Calu3 (cell line): ENCODE measurements at places on chromosomes 7 and 10.

DNA sequence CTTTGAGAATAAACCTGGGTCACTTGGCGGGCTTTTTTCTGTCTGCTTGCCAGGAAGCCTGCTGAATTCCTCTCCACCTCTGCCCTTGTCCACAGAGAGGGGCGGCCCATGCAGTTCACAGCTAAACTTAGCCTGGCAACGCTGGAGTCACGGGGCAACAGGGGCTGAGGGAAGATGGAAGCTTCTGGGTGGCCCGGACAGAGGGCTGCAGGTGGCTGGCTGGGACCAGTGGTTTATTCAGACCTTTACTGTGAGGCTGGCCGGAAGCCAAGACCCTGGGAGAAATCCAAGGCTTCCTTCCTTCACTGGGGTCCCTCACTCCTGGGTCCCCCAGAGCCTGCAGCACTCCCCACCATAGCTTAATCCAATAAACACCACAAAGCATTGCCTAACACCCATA is 17.0 kb downstream of the ITPRIP start:
- no peaks in the 10 kb centered on the region for H3K36me3 ChIP-seq
- peaks cover 11% of the 10 kb centered on the region for H3K4me1 ChIP-seq
- DNase-seq, result no peak
- H3K27ac ChIP-seq, result no peak overlapping the region
- peaks cover 15% of the 10 kb centered on the region for H3K27me3 ChIP-seq
- no peak overlapping the region for H3K4me3 ChIP-seq

- no peak overlapping the region for H3K27ac ChIP-seq
- no peaks in the 10 kb centered on the region for H3K27me3 ChIP-seq
- no peak overlapping the region for H3K4me3 ChIP-seq
- peaks cover 22% of the 10 kb centered on the region for H3K36me3 ChIP-seq
Observed at GRCh38 chr10:58791137-58791536, 278.5 kb downstream of the BICC1 start.

- no peak overlapping the region for H3K27ac ChIP-seq
- H3K4me1 ChIP-seq, result no peaks in the 10 kb centered on the region
- H3K4me3 ChIP-seq, result no peak overlapping the region
- DNase-seq, result no peak
Observed at GRCh38 chr10:7551950-7552716, 114.6 kb downstream of the ITIH5 start.

DNA sequence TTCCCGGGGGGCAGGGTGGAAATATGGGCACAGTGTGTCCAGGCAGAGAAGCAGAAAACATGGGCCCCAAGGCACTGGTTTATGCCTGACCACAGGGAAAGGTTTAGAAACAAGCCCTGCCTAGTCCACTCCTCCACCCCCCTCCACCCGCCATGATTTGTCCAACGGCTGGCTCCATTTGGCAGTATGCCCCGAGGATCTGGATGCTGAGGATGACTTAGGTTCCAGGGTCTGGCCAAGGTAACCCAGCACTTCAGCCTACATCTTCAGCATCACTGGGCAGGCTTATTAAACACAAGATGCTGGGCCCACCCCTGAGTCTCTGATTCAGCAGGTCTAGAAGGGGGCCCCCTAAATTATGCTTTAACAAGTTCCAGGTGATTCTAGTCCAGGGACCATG is 121.9 kb downstream of the RALA start:
- H3K27ac ChIP-seq, result no peak overlapping the region
- no peaks in the 10 kb centered on the region for H3K27me3 ChIP-seq
- peaks cover 4% of the 10 kb centered on the region for H3K36me3 ChIP-seq
- no peak overlapping the region for H3K4me3 ChIP-seq
- DNase-seq, result no peak

DNA sequence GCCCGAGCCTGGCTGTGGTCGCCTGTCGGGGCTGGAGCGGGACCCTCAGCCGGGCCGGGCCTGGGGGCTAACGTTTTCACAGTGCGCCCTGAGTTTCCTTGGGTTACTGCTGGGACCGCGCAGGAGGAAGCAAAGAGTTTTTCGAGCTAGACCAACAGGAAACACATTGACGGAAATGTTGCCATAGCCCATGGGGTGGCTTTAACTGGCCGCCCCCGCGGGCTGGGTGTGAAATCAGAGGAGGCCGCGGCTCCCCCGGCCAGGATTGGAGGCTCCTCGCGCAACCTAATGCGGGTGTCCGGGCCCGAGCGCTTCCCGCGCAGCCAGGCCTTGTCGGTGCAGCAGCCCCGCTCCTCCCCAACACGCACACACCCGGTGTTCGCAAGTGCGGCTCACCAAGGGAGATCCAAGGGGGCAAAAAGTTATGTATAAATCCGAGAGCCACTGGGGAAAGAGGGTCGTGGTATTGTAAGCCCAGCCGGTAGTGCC is 1.9 kb downstream of the HHEX start:
- no peaks in the 10 kb centered on the region for H3K27me3 ChIP-seq
- H3K27ac ChIP-seq, result peak overlapping the region; percentile 96
- H3K4me3 ChIP-seq, result peak overlapping the region; percentile 98
- peaks cover 1% of the 10 kb centered on the region for H3K4me1 ChIP-seq

- H3K27me3 ChIP-seq, result no peaks in the 10 kb centered on the region
- no peaks in the 10 kb centered on the region for H3K4me1 ChIP-seq
Observed at GRCh38 chr7:117385363-117386109, 41.8 kb downstream of the ASZ1 start.

DNA sequence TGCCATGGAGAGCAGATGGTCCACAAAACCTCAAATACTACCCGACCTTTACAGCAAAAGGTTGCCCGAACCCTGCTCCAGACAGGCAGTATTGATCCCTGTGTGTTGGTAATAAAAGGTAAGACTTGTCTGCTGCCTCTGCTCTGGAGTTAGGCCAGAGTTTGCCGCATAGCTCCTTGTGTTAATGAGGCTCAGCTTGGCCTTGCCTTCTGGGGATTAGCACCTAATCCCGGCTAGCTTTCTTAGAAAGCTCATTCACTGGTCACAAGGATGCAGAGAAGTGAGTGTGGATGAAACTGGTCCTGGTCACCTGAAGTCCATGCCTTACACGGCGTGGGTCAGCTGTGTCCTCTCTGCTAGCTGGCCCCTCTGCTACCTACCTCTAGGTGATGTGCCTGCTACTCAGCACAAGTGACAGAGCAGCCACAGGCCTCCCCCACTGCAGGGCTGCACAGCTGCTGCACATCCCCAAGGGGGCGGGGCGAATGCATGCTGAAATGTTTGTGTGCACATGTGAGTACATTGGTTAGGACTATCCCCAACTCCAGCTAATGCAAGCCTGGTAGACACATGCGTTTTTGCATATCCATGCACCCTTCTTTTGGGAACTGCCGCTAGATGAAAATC is 31.7 kb upstream of the SYPL1 start:
- no peaks in the 10 kb centered on the region for H3K36me3 ChIP-seq
- no peak overlapping the region for H3K27ac ChIP-seq
- no peaks in the 10 kb centered on the region for H3K4me1 ChIP-seq

DNA sequence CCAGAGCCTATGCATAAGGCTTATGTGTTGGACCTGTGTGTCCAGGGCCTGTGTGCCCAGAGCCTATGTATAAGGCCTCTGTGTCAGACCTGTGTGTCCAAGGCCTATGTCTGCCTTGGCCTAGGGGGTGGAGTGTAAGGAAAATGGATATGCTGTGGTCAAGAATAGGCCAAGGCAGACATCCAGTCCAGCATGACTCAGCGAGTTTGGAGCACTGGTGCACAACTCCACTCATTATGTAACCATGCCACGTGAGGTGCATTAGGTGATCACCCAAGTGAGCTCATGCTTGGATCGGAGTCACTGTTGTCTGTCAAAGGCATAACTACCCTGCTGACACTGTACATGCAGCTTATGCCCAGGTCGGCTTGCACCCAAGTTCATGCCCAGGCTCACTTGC is 238.9 kb downstream of the CACNA2D1 start:
- DNase-seq, result no peak
- no peaks in the 10 kb centered on the region for H3K36me3 ChIP-seq

- H3K36me3 ChIP-seq, result no peaks in the 10 kb centered on the region
- H3K27ac ChIP-seq, result no peak overlapping the region
- no peaks in the 10 kb centered on the region for H3K27me3 ChIP-seq
- H3K4me1 ChIP-seq, result peaks cover 33% of the 10 kb centered on the region
- peak; percentile 58 for DNase-seq
- no peak overlapping the region for H3K4me3 ChIP-seq
Observed at GRCh38 chr7:17773289-17773626, 167.0 kb downstream of the SNX13 start.

- DNase-seq, result no peak
- H3K4me3 ChIP-seq, result no peak overlapping the region
- H3K36me3 ChIP-seq, result peaks cover 4% of the 10 kb centered on the region
- H3K27ac ChIP-seq, result no peak overlapping the region
- H3K4me1 ChIP-seq, result peaks cover 30% of the 10 kb centered on the region
- H3K27me3 ChIP-seq, result no peaks in the 10 kb centered on the region
Observed at GRCh38 chr7:17516771-17517170, 218.3 kb downstream of the AHR start.

- no peak for DNase-seq
- H3K36me3 ChIP-seq, result no peaks in the 10 kb centered on the region
- no peak overlapping the region for H3K27ac ChIP-seq
- no peak overlapping the region for H3K4me3 ChIP-seq
Observed at GRCh38 chr10:104069613-104070012, 16.1 kb downstream of the COL17A1 start.

DNA sequence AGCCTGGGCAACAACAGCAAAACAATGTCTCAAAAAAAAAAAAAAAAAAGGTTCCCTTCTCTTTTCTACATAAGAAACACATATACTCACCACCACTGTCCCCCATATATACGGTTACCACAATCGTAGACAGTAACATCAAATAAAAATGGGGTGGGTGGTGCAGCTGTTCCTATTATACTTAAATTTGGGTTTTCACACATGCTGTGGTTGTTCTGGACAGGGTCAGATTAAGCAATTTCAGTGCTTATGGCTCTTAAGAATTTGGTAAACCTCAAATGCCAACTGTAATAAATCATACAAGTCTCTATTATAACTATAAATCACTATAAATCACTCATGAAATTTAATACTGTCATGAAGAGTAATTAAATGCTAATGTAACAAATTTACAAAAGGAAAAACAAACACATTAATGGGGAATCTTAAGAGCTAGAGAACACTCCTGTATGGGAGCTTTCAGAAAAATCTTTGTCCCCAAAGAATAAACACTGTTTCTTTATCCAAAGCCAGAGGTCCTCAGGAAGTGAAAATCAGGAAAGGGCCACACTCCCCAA is 143.6 kb downstream of the GLI3 start:
- H3K36me3 ChIP-seq, result no peaks in the 10 kb centered on the region
- DNase-seq, result no peak

- H3K27me3 ChIP-seq, result no peaks in the 10 kb centered on the region
- no peak overlapping the region for H3K4me3 ChIP-seq
- H3K36me3 ChIP-seq, result no peaks in the 10 kb centered on the region
- H3K27ac ChIP-seq, result no peak overlapping the region
- no peak for DNase-seq
Observed at GRCh38 chr10:62990126-62990525, 143.0 kb upstream of the NRBF2 start.

DNA sequence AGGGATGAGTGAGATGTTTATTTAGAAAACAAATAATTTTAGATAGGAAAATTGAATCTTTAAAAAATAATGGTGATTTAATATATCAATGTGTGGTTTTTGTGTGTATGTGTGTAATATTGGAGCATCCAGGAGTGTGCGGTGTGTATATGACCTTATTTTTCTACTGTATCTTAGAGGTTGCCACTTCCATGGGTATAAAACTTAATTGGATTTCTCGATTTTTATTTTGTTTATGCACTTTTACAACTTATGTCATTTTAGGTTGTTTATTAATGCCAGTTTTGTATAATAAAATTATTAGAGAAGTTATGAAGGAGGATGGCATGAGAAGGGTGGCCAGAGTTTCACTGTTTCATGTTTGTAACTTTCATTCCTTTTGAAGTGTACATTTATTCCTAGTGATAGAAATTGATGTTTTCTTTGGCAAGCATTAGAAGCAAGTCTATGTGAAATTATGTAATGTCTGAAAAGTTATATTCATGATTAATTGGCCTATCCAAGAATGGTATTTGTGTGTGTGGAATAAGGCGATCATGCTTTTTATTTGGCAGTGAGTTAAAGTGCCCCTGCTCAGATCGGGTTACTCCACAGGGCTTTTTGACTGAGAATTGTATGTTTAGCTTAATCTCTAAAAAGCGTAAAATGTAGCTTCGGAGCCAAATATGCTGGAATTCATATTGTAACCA is 110.3 kb downstream of the KAT6B start:
- no peaks in the 10 kb centered on the region for H3K27me3 ChIP-seq
- H3K36me3 ChIP-seq, result no peaks in the 10 kb centered on the region
- H3K27ac ChIP-seq, result no peak overlapping the region
- DNase-seq, result no peak
- peaks cover 35% of the 10 kb centered on the region for H3K4me1 ChIP-seq
- no peak overlapping the region for H3K4me3 ChIP-seq

GRCh38 chr10:15744217-15744865 is 24.6 kb upstream of the ITGA8 start:
- H3K27me3 ChIP-seq, result no peaks in the 10 kb centered on the region
- no peak overlapping the region for H3K4me3 ChIP-seq

GRCh38 chr10:5813091-5813340 is 218 bp downstream of the GDI2 start:
- no peaks in the 10 kb centered on the region for H3K27me3 ChIP-seq
- H3K4me3 ChIP-seq, result peak overlapping the region; percentile 86
- DNase-seq, result no peak
- H3K36me3 ChIP-seq, result peaks cover 46% of the 10 kb centered on the region
- H3K4me1 ChIP-seq, result peaks cover 18% of the 10 kb centered on the region
- peak overlapping the region; percentile 97 for H3K27ac ChIP-seq

DNA sequence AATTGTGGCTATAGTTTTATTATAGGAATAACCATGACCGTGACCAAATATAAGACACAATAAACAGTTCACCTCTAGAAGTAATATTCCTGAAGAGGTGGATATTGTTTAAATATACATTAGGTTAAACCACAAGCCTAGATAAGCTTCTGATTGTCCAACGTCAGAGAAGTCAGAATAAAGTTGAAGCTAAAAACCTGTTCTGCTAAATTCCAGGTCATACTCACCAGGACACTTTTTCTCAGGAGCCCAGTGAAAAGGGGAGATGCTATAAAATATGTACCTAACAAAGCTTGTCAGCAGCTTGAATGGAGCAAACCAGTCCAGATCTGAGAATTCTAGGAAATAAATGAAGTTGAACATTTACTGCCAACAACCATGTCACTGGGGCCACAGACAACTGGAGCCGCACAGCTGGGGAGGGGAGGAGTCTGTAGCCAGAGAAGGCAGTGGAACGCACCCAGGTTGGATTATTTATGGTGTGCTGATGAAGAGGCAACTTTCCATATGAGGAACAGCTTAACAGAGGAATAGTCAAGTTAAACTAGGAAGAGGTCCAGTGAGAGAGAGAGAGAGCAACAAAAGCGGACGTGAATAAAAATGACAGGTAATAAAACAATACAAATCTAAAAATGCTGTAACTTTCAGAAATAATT is 191.1 kb downstream of the ZNF438 start:
- H3K4me3 ChIP-seq, result no peak overlapping the region
- H3K27me3 ChIP-seq, result no peaks in the 10 kb centered on the region
- H3K4me1 ChIP-seq, result peaks cover 9% of the 10 kb centered on the region
- no peak for DNase-seq
- H3K36me3 ChIP-seq, result no peaks in the 10 kb centered on the region

- no peak overlapping the region for H3K4me3 ChIP-seq
- H3K27ac ChIP-seq, result no peak overlapping the region
- DNase-seq, result no peak
- H3K4me1 ChIP-seq, result peaks cover 18% of the 10 kb centered on the region
- H3K36me3 ChIP-seq, result peaks cover 7% of the 10 kb centered on the region
Observed at GRCh38 chr10:29099001-29099400, 189.9 kb upstream of the LYZL1 start.

GRCh38 chr10:125911145-125911544 is 14.8 kb downstream of the FANK1 start:
- no peak overlapping the region for H3K4me3 ChIP-seq
- DNase-seq, result no peak
- peaks cover 35% of the 10 kb centered on the region for H3K4me1 ChIP-seq
- H3K27me3 ChIP-seq, result no peaks in the 10 kb centered on the region
- H3K27ac ChIP-seq, result no peak overlapping the region
